ENCODE measurements at places on chromosomes 11 and 22.
A peak's percentile ranks its signal among the peaks of the same experiment; 100 is the strongest.

GRCh38 chr11:35138606-35138942 is 397 bp upstream of the CD44 start:
- DNase-seq, result no peak

- DNase-seq, result no peak
These were observed 24.2 kb downstream of the EIF3F start for GRCh38 chr11:8011371-8011770.

GRCh38 chr11:120273432-120273831 is 33.5 kb downstream of the POU2F3 start:
- DNase-seq, result no peak

- no peak for DNase-seq
These were observed 11.4 kb downstream of the IGSF9B start for GRCh38 chr11:133945087-133945974.

GRCh38 chr11:57219021-57219627 is 17.9 kb downstream of the APLNR start:
- DNase-seq, result no peak

GRCh38 chr11:31645747-31646146 is 136.2 kb downstream of the ELP4 start:
- DNase-seq, result no peak

GRCh38 chr11:8389029-8389996 is 125.6 kb upstream of the LMO1 start:
- peak; percentile 53 for DNase-seq

GRCh38 chr11:95682552-95682951 is 107.0 kb downstream of the FAM76B start:
- no peak for DNase-seq

GRCh38 chr11:67238894-67239782 is 27.1 kb upstream of the GRK2 start:
- DNase-seq, result no peak

DNA sequence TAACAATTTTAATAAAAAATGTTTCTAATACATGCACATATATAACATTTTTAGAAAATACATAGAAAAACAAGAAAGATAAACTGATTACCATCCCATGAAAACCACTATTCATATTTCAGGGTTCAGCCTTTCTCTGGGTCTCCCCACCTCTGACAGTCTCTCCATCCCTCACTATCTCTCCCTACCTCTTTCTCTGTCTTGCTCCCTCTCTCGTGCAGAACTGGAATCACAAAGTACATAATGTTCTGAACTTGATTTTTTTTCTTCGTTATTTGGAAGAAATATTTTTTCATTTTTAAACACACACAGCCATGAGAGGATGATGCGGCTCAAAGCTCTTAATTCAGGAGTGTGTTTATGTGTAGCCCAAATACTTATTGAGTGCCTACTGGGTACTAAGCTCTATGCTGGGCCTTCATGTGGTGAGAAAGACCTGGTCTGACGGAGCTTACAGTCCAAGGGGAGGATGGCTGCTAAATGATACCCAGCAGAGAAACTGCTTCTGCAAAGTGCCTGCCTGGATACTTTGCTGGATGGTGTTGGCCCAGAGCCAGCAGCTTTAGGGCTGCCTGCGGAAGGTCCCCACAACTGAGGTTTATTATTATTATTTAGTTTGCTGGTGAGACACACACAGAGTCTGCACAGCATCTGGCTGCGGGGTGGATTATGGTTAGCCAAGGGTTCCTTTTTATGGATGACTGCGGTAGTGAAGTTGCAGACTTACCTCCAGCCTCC is 42.6 kb downstream of the SC5D start:
- DNase-seq, result no peak

DNA sequence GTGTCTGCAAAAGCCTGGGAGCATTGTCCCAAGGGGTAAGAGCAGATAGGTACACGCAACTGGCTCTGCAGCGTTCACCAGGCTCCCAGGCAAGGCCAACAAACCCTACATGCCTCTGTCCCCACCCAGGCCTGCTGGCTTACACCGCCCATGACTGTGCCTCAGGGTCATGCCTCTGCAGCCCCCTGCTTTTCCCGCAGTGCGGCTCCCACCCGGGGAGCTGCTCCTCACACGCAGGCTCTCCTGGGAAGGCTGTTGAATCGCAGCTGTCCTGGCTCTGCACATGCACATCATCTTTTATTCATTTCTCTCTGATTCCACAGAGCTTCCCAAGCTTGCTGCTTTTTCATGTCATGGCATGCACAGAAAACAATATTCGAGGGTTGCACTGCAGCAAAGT is 29.2 kb upstream of the B3GAT1 start:
- no peak for DNase-seq

DNA sequence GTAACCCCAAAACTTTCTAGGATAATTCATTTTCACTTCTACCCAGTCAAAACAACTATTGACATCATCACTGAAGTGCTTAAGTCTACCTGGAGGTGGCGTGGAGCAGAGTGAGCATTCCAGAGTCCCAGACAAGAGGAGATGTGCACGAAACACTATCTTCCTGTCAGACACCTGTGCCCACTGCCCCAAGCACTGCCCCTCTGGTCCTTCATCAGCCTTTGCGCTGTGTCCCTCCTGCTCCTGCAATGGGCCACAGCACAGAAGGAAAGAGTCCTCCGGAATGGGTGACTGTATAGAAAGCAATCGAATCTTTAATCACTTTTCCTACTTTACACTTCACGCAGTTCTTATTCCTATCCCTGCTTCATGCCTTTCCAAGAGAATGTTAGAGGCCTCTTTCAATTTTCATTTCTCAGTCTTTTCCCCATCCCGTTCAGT is 512 bp upstream of the GRIA4 start:
- DNase-seq, result no peak

DNA sequence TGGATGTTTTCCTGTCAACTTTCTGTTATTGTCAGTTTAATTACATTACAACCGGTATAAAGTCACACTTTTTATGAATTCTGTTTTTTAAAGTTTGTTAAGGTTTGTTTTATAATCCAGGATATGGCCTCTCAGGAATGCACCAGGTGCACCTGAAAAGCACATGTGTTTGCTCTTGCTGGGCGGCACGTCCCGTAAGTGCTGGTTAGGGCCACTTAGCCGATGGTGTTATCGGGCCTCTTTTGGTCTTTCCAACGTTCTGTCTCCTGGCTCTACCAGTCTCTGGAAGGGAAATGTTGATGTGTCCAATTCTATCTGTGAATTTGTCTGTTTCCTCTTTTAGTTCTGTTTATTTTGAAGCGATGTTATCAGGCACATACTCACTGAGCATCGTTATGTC is 695.7 kb downstream of the BRD1 start:
- no peak for DNase-seq

DNA sequence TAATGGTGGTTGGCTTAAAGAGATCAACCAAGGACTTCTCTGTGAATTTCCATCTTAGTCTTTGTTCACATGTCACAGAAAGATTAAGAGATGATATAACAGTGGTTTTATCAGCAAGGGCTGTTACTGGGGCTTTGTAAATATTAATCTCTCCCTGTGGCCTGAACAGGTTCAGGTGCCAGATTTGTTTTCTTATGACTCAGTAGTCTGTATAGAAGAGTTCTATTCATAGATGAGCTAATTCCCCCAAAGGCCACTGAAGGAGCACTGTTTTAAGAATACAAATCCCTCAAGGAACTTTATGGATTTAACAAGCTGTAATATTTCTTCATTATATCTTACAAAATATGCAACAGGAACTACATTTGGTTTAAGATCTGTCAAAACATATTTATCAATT is 50.4 kb downstream of the TCP11L1 start:
- no peak for DNase-seq

DNA sequence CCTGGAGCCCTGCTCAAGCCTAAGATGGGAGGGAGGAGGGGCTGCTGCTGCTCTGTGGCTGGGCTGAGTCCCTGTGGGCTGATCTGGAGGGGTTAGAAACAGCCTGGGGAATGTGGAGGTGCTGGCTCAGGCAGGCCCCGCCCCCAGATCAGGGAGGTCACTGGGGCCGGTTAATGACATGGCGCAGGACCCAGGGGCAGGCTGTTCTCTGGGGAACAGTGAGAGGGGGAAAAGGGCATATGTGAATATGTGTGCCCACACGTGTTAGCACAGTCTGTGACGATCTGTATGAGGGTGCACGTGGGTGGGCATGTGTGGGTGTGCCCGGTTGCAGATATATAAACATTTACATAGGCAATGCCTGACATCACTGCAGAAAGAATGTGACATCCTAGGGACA is 143.5 kb downstream of the MIAT start:
- DNase-seq, result no peak

GRCh38 chr11:9601876-9602199 is 28.4 kb downstream of the WEE1 start:
- no peak for DNase-seq

GRCh38 chr11:123261345-123262106 is 66.5 kb upstream of the CLMP start:
- DNase-seq, result peak; percentile 92

GRCh38 chr22:45131749-45132148 is 32.0 kb upstream of the NUP50 start:
- peak; percentile 76 for DNase-seq

GRCh38 chr11:134410766-134411165 is 1.3 kb downstream of the B3GAT1 start:
- no peak for DNase-seq

DNA sequence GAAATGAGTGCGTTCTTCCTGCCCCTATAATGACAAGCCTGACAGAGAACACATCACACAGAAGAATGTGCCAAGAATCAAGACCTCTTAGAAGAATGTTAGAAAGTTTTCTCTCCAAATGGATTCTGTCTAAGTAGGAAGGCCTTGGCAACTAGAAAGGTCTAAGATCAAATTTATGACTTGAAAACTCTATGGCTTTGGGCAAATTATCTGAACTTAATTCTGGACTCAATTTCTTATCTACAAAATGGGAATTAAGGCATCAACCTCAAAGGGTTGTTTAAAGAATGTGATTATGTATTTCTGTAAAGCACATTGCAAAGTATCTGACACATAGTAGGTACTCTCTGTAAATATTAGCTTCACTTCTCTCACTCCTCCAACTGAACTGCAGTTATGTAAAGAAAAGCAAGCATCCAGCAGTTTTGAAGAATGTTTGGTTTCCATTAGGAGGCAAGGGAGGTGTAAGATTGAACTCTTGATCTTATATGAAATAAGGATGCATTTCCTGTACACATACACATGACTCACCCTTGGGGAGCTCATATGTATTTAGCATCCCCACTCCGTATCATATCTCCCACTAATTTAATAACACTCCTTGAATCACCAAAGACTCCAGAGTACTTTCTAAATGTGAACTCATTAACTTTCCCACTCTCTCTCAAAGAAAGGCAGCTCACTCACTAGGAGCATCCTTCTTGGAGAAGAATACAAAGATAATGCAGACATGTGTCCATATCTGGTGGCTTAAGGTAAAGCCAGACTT is 77.6 kb downstream of the ETS1 start:
- no peak for DNase-seq

GRCh38 chr11:122750049-122750448 is 88.3 kb upstream of the CRTAM start:
- no peak for DNase-seq

DNA sequence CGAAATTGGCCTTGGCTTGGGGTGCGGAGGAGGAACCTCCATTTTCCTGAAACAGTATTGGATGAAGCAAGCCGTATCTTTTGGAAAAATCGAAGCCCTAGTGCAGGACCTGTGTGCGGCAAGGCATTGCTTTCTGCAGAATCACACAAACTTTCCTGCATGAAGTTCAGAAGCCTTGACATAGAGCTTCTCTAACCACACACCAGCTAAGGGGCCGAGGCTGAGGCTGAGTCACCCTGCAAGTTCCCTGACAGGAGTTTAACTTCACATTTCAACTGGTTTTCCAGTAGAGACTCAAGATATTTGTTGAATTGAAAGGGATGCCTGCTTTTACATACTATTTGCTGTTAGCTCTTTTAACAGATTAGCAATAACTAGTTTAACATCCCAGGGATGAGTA is 67.8 kb downstream of the TCF20 start:
- no peak for DNase-seq

- DNase-seq, result no peak
These were observed 20.8 kb upstream of the ARRB1 start for GRCh38 chr11:75371949-75372876.

GRCh38 chr22:20080776-20081654 is 974 bp downstream of the DGCR8 start:
- DNase-seq, result no peak

GRCh38 chr22:19120829-19121630 is 1.2 kb downstream of the DGCR2 start:
- peak; percentile 79 for DNase-seq

- DNase-seq, result no peak
These were observed 99.8 kb downstream of the ARL14EP start for GRCh38 chr11:30422447-30423278.

DNA sequence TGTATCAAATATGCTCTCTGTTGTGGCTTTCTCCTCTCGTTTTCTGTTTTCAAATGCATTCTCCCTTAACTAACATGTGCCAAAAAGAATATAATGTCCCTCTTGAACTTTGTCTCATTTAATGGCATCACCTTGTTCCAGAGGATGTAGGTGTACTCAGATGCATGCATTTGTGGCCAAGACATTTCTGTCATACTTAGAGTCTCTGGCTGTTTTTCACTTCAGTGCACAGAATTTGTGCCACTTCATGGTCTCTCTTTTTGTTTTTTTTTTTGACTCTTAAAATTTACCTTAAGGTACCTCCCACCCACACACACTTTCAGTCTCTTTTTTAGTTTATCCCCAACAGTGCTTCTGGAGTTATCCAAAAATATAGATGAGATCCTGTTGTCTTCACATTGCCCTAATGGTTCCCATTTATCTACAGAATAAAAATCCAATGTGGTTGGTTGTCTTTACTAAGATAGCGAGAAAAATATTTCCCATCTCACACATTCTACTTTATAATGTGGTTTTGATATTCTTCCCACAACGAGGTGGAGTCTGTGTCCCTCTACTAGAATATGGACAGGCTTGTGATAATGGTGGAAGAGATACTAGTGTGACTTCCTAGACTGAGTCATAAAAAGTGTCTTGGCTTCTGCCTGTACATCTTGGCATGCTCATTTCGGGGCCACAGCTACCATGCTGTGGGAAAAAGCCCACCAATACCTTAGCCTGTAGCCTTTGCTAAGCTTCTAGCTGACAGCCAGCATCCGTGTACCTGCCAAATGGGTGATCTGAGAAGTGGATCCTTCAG is 125.8 kb downstream of the DDX10 start:
- DNase-seq, result no peak

GRCh38 chr11:5524756-5525155 is 8.3 kb upstream of the UBQLNL start:
- DNase-seq, result no peak

DNA sequence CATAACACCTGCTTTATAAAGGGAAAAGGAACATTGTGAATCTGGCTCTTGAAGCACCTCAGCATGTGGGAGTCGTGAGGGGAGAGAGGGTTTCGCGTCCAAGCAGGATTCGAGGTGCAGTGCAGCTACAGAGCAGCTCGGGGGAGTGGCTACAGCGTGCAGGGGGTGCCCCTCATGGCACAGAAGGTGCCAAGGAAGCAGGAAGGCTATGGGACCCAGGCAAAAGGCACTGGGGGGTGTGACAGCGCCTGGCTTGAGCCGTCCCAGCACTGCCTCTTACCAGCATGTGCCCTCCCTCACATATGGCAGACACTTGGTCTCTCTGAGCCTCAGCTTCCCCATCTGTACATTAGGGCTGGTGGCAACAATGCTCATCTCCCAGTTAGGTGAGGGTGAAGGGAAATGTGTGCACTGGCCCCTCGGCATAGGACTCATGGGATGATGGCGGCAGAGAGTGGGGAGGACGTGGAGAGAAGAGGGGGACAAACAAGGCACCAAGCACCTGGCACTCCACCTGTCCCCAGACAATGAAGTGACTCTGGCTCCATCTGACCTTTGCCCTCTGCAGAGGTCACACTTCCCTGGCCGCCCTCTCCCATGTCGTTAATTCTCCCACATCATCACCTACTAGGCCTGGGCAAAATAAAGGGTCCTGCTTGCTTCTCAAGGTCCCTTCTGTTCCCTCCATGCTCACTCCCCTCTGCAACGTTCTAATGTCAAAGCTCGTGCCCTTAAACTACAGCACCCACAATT is 10.4 kb downstream of the TNKS1BP1 start:
- peak; percentile 55 for DNase-seq

Measured in upper lobe of right lung (tissue), 1 donor.